ENCODE measurements at places on chromosomes 6 and 20. TPM values are rescaled to one million over a fixed set of nuclear protein-coding genes. Genes with fewer than 3 reads are reported as not detected.

- DNase-seq: no peak
Observed at GRCh38 chr6:162773996-162774395, 46.2 kb downstream of the PACRG start.

GRCh38 chr20:32583581-32584070 lies 1.5 kb downstream of the NOL4L start:
- no peak for DNase-seq

MLN gene
- total RNA-seq: not detected

HLA-DMA gene
- total RNA-seq: 7.4 TPM

GPSM3 gene
- 3.4 TPM for total RNA-seq

All from Caki2 (cell line).